ENCODE measurements at places on chromosomes 4 and X.

DNA sequence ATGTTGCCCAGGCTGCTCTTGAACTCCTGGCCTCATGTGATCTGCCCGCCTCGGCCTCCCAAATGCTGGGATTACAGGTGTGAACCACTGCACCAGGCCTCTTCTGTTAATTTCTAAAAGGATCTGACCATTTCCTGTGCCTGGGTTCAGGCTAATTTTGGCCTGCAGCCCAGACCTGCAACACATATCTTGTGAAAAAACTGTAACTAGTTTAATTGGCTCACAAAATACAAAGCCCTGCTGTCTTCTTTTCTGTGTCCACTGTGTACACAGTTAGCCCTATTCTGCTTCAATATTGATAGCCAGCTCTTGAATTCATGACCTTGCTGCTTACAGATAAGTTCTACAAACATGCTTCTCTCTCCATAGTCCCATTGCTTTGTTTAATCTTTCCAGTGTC, 753.5 kb downstream of the PDHA2 start:
- no peak for DNase-seq

GRCh38 chr4:180947425-180947824, 1295.8 kb upstream of the TENM3 start:
- no peak for DNase-seq

DNA sequence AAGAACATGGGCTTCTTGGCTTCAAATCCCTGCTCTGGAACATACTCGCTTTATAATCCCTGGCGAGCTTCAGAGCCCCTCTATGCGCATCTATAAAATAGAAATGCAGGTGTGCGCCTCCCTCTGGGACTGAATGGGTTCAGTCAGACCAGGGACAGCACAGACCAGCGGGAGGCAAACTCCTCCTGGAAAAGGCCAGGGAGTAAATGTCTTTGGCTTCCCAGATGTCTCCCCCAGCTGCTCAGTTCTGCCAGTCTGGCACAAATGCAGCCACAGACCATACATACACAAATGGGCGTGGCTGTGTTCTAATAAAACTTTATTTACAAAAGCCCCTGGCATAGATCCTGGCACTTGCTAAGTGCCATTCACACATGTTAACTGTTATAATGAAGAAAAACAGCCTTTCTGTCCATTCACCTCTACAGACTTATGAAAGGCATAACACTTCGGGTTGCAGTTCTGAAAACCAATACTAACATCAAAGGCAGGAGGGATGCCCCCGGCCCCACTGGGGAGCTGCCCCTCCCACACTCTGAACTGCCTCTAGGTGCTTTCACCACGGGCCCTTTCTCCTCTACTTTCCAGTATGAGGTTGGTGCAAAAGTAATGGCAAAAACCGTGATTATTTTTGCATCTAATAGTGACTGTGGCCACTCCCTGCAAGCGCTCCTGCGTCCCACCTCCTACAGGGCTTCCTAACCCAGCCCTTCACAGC, 4.6 kb downstream of the JAKMIP1 start:
- no peak for DNase-seq

GRCh38 chr4:45172636-45173035, 446.3 kb upstream of the GNPDA2 start:
- DNase-seq: no peak

DNA sequence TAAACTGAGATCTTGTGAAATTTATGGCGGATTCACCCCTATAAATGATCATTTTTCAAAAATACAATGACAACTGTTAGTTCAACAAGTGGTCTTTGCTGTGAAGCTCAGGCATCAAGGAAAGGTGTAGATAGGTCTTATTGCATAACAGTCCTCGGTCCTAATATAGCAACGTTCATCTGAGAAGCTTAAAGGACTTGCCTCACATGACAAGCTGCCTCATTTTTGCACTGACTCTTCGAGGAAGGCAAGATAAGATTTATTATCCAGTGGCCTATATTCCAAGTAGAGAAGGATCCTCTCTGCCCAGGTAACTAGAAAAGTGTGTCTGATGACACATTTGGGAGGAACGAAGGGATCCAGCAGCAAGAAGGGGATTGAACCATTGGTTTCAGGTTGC, 13.6 kb upstream of the DDX3X start:
- DNase-seq: no peak

GRCh38 chr4:123922847-123923246, 526.3 kb downstream of the SPRY1 start:
- DNase-seq: no peak
